ENCODE measurements at places on chromosomes 6 and 20.

GRCh38 chr20:57621421-57622200 lies 1.4 kb upstream of the ZBP1 start:
- no peak overlapping the region for H3K27ac ChIP-seq
- no peaks in the 10 kb centered on the region for H3K36me3 ChIP-seq
- no peaks in the 10 kb centered on the region for H3K27me3 ChIP-seq

DNA sequence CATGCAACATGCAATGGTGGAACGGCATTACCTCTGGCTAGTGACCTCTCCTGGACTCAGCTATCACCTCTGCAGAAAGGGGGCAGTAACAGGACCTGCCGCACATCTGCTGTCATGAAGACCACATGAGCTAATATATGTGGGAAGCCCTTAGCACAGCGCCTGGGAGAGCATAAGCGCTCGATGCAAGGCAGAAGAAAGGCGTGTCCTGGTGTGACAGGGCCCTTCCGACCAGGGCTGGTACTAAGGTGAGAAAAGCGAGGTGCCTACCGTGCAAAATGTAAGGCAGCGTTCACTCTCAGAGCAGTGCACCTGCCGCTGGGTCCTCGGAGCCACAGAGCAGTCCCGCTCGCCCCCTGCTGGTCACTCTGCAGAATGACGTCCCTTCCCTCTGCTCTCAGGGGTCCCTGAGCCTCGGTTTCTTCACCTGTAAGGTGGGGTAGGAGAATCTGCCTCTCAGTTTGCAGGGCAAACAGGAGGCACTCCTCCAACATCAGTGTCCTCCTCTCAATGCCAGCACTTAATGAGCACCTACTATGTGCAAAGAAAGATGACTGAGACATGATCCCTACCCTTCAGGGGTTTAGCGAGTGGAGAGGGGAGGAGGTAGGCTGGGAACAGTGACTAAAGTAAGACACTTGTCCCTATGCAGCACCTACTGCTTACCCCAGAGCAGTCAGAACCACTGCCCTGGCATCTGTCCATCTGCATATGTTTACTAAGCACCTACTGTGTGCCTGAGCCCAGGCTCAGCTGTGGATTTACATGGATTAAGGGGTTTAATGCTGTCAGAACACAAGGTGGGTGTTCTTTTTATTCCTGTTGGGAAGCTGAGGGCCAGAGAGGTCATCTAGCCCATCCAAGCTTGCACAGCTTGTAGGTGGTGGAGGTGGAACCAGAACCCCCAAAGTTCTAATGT lies 41.1 kb upstream of the PTGIS start:
- H3K4me3 ChIP-seq: no peak overlapping the region
- no peaks in the 10 kb centered on the region for H3K36me3 ChIP-seq
- H3K27ac ChIP-seq: no peak overlapping the region
- DNase-seq: peak; percentile 70
- H3K27me3 ChIP-seq: no peaks in the 10 kb centered on the region

DNA sequence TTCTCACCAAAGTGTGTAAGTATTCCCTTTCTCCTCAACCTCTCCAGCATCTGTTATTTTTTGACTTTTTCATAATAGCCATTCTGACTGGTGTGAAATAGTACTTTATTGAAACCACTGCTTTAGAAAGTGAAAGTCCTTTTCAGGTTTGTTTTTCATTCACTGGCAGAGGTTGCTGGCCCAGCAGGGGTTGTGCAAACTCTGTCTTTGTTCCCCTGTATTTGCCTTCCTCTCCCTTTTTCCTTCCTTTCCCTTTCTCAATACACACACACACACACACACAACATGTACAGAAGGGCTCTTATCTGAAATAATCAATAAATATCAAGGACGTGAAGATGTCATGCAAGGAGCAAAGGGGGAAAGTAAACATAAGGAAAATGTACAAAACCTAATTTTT lies 99.8 kb downstream of the LY86 start:
- H3K27ac ChIP-seq: peak overlapping the region; percentile 37
- no peaks in the 10 kb centered on the region for H3K36me3 ChIP-seq
- no peaks in the 10 kb centered on the region for H3K4me1 ChIP-seq
- no peak overlapping the region for H3K4me3 ChIP-seq

DNA sequence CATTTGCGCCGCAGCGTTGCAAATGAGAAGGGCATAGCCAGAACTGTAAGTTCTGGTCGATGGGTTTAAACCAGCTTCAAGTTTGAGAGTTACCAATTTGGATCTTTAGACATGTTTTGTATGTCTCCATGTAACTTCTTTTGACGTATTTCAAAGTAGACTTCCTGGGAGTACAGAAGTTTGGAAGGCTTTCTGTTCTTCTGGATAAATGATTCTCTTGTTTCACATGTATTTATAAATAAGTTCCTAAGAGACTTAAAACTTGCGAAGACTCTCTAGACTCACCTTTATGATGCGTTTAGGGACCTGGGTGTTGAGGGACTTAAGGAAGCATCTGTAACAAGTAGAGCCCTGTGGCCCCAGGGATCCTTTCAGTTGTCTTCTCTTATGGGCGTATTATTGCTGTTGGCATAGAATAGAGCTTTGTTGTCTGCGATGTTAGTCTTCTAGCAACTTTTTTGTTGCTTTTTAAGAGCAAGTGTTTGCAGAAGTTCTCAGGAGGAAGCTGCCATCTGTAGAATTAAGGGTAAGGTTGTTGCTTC lies 1.3 kb downstream of the CDYL start:
- no peaks in the 10 kb centered on the region for H3K4me1 ChIP-seq
- no peaks in the 10 kb centered on the region for H3K36me3 ChIP-seq
- H3K27ac ChIP-seq: peak overlapping the region; percentile 88
- DNase-seq: no peak
- peak overlapping the region; percentile 82 for H3K4me3 ChIP-seq
- H3K27me3 ChIP-seq: no peaks in the 10 kb centered on the region

DNA sequence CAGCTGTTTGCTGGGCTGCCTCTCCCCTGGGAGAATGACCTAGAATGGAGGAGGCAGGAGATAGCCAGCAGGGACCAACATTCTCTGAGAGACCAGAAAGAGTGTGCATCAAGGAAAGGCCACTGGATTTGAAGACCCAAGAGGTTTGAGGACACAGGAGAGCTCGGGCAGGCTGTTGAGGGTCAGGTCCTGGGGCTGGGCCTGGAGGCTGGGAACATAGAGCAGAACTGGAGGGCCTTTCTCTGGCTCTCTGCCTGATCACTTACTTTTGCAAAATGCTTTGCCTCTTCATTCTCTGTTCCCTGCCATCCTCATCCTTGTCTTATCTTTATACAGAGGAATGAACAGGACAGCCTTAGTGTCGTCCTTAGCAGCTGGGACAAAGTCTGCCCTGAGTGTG lies 2.5 kb downstream of the IYD start:
- no peak overlapping the region for H3K27ac ChIP-seq
- H3K4me1 ChIP-seq: no peaks in the 10 kb centered on the region
- no peaks in the 10 kb centered on the region for H3K27me3 ChIP-seq
- H3K36me3 ChIP-seq: no peaks in the 10 kb centered on the region

DNA sequence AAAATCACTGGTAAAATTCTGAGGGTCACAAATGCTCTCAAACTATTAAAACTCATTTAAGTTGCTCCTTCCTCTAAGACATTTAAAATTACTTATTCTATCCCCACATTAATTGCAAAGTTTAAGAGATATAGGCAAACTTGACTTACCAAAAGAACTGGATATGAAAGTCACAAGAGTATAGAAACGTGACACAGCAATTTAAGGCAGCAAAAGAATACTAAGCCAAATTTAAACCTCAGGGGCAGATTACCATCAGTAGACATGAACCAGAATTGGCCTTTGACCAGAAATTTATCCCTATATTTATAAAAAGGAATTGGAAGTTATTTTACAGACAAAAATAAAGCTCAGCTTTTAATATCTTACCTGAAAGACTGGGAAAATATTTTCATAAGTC lies 56.0 kb downstream of the MAP3K7 start:
- H3K36me3 ChIP-seq: no peaks in the 10 kb centered on the region
- H3K4me1 ChIP-seq: no peaks in the 10 kb centered on the region
- H3K27ac ChIP-seq: no peak overlapping the region
- H3K4me3 ChIP-seq: no peak overlapping the region

- H3K27ac ChIP-seq: peak overlapping the region; percentile 17
- H3K27me3 ChIP-seq: no peaks in the 10 kb centered on the region
- H3K36me3 ChIP-seq: no peaks in the 10 kb centered on the region
- DNase-seq: no peak
- H3K4me1 ChIP-seq: no peaks in the 10 kb centered on the region
Observed at GRCh38 chr6:158086504-158087223, 81.4 kb downstream of the SERAC1 start.
